ENCODE measurements at places on chromosomes 3 and 15. TPM values are rescaled to one million over a fixed set of nuclear protein-coding genes. Genes with fewer than 3 reads are reported as not detected.

- DNase-seq = no peak
Observed at GRCh38 chr15:96978937-96979473, 648.5 kb downstream of the NR2F2 start.

DNA sequence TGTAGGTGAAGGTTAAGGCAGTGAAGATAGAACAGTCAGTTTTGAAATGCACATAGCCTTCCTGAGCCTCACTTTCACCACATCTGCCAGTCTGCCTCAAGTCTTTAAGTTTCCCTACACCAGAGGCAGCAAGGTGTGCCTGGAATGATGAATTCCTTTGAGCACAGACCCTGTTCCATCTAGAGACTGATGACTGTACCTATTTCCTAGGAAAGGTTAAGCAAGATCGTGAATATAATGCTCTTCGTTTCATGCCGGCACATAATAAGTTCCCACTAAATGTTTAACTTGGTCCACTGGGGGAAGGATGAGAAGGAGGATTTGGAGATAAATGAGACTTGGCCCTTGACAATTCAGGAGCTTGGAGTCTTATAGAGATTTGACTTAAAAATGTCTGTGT lies 141.9 kb downstream of the LPP start:
- no peak for DNase-seq

Gene ARGFX
- not detected for polyA plus RNA-seq

- DNase-seq = no peak
Observed at GRCh38 chr3:67808906-67809305, 154.5 kb upstream of the SUCLG2 start.

GRCh38 chr15:40770147-40770721 lies 454 bp downstream of the C15orf62 start:
- no peak for DNase-seq

GRCh38 chr3:144873066-144873465 lies 901.4 kb downstream of the DIPK2A start:
- no peak for DNase-seq

Gene CDHR4
- 0.16 TPM for polyA plus RNA-seq

Data from muscle of arm (tissue), 14 donors.